Smooth muscle cell of the pulmonary artery (primary cell): ENCODE measurements at places on chromosomes 16 and 17. TPM values are rescaled to one million over a fixed set of nuclear protein-coding genes. Genes with fewer than 3 reads are reported as not detected.

Gene SRRM2
- total RNA-seq = 108 and 123 TPM in 2 replicates

Gene CX3CL1
- total RNA-seq = 4.2 and 10.8 TPM in 2 replicates

Gene CASKIN1
- total RNA-seq = 0.20 and 1.7 TPM in 2 replicates

Gene GGA2
- 25.2 and 27.7 TPM in 2 replicates for total RNA-seq

Gene KLHL10
- total RNA-seq = 0.20 and 0.26 TPM in 2 replicates

Gene TBC1D3H
- not detected in 2 replicates for total RNA-seq
